Stimulated activated CD4-positive, alpha-beta T cell treated with anti-CD3 and anti-CD28 coated beads, TNF-alpha, amount 100 ng/mL, for 24 hours (primary cell): ENCODE measurements at places on chromosomes 7 and 10.

- no peak for DNase-seq
Observed at GRCh38 chr10:23005150-23005549, 77.3 kb downstream of the ARMC3 start.

GRCh38 chr7:151708610-151709009 lies 168.3 kb downstream of the PRKAG2 start:
- no peak for DNase-seq

GRCh38 chr10:58157076-58157766 lies 110.5 kb downstream of the IPMK start:
- DNase-seq: no peak

DNA sequence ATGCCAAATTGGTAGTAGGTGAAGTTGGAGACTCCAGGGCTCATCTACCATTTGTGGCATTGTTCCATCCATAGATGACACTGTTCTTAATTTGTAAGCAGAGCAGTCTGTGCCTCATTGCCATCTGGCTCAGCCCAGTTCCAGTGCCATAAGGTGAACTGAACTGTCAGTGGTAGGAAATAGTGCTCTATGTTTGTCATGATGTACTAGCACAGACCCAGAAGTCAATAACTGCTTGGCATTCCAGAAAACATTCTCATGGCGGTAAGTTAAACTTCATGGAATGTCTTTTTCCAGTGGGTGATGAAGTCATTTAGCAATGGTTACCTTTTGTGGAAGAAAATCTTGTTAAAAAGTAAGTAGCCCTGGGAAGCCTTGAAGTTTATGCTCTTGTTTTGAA lies 302.7 kb downstream of the SUGCT start:
- no peak for DNase-seq
